Left lung (tissue), 14 donors: ENCODE measurements at places on chromosomes 1 and 21. TPM values are rescaled to one million over a fixed set of nuclear protein-coding genes. Genes with fewer than 3 reads are reported as not detected.

The CIART gene
- 3.4 TPM for total RNA-seq

The TLR5 gene
- total RNA-seq, result 27.6 TPM

The PODN gene
- total RNA-seq, result 48.7 TPM

The ADCY10 gene
- total RNA-seq, result 0.37 TPM

The RSPH1 gene
- 0.73 TPM for total RNA-seq

The RIMS3 gene
- 4.4 TPM for total RNA-seq

The LINGO4 gene
- 0.06 TPM for total RNA-seq

The URB1 gene
- total RNA-seq, result 15.7 TPM

DNA sequence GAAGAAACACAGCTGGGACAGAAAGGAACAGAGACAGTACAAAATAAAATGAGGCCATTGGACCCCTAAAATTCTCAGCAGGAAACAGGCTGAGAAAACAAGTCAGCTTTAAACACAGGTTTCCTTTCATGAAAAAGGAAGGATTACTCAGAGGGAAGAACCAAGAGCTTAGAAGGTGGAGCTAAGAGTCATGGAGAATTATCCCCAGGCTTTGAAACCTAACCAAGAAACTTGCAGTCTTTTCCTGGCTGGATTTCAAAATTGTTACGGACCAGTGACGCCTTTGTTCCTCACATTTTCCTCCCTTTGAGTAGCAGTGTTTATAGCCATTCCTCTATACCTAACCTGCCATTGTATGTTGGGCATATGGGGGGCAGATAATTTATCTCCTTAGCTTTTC is 8.8 kb downstream of the HMGB4 start:
- H3K4me3 ChIP-seq, result no peak overlapping the region
- no peaks in the 10 kb centered on the region for H3K27me3 ChIP-seq
- H3K27ac ChIP-seq, result no peak overlapping the region
- no peak for DNase-seq
- H3K36me3 ChIP-seq, result no peaks in the 10 kb centered on the region
- no peaks in the 10 kb centered on the region for H3K4me1 ChIP-seq

- H3K4me1 ChIP-seq, result no peaks in the 10 kb centered on the region
- no peaks in the 10 kb centered on the region for H3K36me3 ChIP-seq
- no peak for DNase-seq
These were observed 79.3 kb upstream of the DSCAM start for GRCh38 chr21:40926238-40926637.

DNA sequence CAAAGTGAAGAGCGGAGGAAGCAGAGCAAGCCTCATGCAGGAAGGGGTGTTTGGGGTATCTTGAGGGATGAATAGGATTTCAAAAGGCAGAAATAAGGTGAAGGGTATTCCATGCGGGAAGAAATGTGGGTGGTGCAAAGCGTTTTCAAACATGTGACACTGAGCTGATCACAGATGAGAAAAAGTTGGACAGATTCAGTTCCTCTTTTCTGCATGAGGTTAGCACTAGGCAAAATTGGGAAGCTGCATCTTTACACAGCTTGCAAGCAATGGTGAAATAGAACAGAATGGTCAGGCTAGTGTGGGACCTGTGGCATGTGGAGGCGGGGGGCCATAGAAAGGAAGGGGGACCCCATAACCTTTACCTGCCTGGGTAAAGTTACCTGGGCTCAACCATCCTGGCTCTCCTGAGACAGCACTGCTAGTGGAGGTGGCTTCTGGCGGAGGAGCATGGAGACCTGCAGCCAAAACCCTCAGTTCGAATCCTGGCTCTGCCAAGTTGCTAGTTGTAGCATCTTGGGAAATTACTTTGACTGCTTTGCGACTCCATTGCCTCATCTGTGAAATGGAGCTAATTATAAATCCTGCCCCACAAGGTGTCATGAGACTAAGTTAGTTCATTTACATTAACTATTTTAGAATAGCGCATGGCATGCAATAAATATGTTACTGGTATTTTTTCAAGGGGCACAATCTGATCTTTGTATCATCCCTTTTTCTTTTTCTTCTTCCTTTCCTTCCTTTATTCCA is 16.4 kb downstream of the KCNA10 start:
- no peak for DNase-seq
- H3K4me3 ChIP-seq, result no peak overlapping the region

DNA sequence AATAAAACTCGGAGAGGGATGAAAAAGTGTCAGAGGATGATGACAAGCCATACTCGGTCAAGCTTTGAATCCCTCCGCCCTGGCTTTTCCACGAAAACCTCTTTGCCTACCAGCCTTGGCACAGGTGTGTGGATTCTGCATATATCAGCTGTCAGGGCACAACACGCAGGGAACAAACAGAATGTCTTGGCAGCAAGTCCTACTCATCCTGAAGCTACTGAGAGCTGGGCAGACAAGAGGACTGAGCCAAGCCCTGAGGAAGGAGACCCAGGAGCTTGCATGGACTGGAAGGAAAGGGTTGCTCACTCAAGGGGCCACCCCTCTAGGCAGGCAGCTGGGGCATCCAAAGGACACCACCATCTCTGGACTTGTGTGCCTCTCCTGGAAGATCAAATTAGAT is 132.4 kb downstream of the HMGB4 start:
- H3K4me3 ChIP-seq, result no peak overlapping the region
- H3K4me1 ChIP-seq, result no peaks in the 10 kb centered on the region
- DNase-seq, result no peak
- no peaks in the 10 kb centered on the region for H3K36me3 ChIP-seq

GRCh38 chr1:25568090-25568833 is 24.9 kb downstream of the LDLRAP1 start:
- H3K36me3 ChIP-seq, result no peaks in the 10 kb centered on the region
- peaks cover 16% of the 10 kb centered on the region for H3K4me1 ChIP-seq
- H3K27me3 ChIP-seq, result no peaks in the 10 kb centered on the region

GRCh38 chr1:170436928-170437327 is 95.0 kb upstream of the GORAB start:
- H3K4me3 ChIP-seq, result no peak overlapping the region
- H3K27me3 ChIP-seq, result no peaks in the 10 kb centered on the region
- H3K4me1 ChIP-seq, result no peaks in the 10 kb centered on the region
- DNase-seq, result no peak
- H3K27ac ChIP-seq, result no peak overlapping the region

DNA sequence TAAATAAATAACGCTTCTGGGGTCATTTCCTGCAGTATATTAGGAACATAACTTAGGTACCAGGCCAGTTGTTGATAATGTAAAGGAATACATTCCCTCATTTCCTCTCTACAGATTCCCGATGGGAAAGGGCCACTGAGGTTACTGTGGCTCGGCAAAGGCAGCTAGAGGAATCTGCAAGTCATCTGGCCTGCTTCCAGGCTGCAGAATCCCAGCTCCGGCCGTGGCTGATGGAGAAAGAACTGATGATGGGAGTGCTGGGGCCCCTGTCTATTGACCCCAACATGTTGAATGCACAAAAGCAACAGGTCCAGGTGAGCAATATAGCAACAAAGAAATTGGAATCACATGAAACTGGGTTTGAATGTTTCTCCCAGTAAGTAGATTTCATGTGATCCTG is 109.6 kb upstream of the BMP8A start:
- peaks cover 20% of the 10 kb centered on the region for H3K4me1 ChIP-seq
- no peaks in the 10 kb centered on the region for H3K36me3 ChIP-seq
- DNase-seq, result no peak
- H3K27ac ChIP-seq, result no peak overlapping the region

GRCh38 chr1:174152427-174152826 is 6.9 kb upstream of the RABGAP1L start:
- DNase-seq, result no peak
- H3K27me3 ChIP-seq, result no peaks in the 10 kb centered on the region
- H3K36me3 ChIP-seq, result no peaks in the 10 kb centered on the region
- H3K4me3 ChIP-seq, result no peak overlapping the region

DNA sequence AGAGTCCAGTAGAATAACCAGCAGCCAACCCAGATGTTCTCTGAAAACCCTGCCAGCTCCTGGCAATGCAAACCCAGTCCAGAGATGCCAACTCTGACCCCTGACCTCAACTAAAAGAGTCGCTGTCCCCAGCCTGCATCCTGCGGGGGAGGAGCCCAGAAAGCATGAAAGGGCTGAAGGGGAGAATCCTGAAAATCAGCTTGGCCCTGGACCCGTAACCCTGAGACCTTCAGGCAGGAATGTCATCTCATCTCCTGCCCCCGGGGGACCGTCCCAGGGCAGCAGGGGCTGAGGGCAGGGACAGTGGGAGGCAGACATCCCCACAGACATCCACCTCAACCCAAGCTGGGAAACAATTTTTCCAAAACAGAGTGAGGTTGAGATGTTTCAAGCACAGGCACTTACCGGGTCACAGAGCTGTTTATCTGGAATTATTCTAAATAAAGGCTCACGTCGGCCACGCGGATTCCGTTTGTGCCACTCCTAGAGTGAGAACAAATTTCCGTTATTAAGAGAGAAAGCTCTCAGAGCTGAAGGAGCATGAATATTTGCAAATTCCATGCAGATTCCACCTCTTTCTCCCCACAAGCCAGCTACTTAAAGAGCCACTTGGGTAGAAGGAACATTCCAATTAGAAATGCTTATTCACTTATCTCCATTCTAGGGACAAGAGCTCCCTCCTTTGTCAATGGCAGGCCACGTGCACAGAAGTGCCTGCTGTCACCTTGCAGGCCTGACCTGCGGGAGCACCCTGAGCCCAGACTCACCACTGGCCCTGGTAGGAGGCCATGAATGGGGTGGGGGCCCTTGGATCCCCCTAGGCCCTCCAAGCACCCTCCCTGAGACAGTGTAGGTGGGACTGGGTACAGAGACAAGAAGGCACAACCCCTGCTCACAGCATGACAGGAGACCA is 240.1 kb downstream of the NPHP4 start:
- no peak overlapping the region for H3K27ac ChIP-seq
- DNase-seq, result no peak
- no peak overlapping the region for H3K4me3 ChIP-seq
- H3K27me3 ChIP-seq, result no peaks in the 10 kb centered on the region
- H3K4me1 ChIP-seq, result no peaks in the 10 kb centered on the region

- no peak for DNase-seq
- H3K4me1 ChIP-seq, result no peaks in the 10 kb centered on the region
- no peaks in the 10 kb centered on the region for H3K36me3 ChIP-seq
These were observed 26.3 kb downstream of the SYDE2 start for GRCh38 chr1:85174503-85174902.

DNA sequence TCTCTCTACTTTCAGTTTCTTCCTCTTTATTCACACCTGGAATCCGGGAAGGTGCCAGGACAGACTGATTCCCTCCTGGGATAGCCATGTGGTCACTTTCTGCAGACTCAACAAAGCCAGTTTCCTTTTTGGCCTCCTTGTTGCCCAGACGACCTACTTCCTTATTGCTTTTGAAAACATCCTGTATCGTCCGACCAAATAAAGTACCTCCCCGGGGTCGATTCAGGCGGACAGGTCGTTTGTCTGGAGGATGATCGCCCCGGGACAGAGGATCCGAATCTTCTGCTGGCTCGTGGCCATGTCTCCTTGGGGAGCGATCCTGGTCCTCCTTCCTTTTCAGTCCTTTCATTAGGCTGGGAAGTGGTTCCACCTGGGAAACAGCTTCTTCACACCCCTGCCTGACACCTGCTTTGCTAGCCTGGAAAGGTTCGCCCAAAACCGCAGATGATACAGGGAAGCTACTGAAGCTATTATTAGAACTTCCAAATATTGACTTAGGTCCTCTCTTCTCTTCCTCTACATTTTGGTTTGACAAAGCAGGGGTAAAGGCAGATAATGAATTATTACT is 1.2 kb downstream of the MCM3AP start:
- H3K27me3 ChIP-seq, result no peaks in the 10 kb centered on the region
- no peak for DNase-seq
- no peak overlapping the region for H3K27ac ChIP-seq

GRCh38 chr1:151820940-151821339 is 10.7 kb downstream of the RORC start:
- no peaks in the 10 kb centered on the region for H3K36me3 ChIP-seq
- H3K4me3 ChIP-seq, result no peak overlapping the region
- no peak overlapping the region for H3K27ac ChIP-seq

- no peaks in the 10 kb centered on the region for H3K36me3 ChIP-seq
- H3K4me3 ChIP-seq, result no peak overlapping the region
- no peaks in the 10 kb centered on the region for H3K4me1 ChIP-seq
- peaks cover 32% of the 10 kb centered on the region for H3K27me3 ChIP-seq
These were observed 94.0 kb upstream of the WNT4 start for GRCh38 chr1:22236900-22237299.

DNA sequence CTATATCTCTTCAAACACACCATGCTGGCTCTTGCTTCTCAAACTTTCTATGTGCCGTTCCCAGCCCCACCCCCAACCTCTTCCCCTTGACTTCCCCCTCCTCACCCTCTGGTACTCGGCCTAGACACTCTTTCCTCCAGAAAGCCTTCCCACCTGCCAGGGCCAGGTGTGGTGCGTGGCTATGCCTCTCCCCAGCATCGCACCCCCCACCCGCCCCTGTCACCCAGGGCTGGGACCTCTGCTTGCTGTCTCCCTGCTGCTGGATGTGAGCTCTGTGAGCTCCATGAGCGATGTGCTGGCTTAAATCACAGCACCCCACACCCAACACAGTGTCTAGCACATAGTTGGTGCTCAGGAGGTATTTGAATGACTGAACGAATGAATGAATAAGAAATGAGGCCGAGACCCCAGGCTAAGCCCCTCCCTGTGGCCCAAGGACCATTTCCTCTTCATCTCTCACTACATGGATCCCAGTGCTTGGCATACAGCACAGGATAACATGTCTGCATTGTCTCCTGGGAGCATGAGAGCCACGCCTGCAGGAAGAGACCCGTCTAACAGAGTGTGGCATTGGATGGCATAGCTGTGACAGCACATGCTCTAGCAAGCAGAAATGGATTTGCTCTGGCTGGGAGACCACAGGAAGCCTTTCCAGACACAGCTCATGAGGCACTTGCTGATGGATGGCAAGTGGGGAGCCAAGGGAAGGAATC is 19.7 kb downstream of the TNNT2 start:
- no peak for DNase-seq
- H3K4me1 ChIP-seq, result no peaks in the 10 kb centered on the region
- no peak overlapping the region for H3K4me3 ChIP-seq
- no peak overlapping the region for H3K27ac ChIP-seq
- H3K27me3 ChIP-seq, result no peaks in the 10 kb centered on the region

- DNase-seq, result no peak
- no peaks in the 10 kb centered on the region for H3K27me3 ChIP-seq
- H3K27ac ChIP-seq, result no peak overlapping the region
- no peak overlapping the region for H3K4me3 ChIP-seq
These were observed 13.2 kb upstream of the MYOG start for GRCh38 chr1:203098914-203099520.

DNA sequence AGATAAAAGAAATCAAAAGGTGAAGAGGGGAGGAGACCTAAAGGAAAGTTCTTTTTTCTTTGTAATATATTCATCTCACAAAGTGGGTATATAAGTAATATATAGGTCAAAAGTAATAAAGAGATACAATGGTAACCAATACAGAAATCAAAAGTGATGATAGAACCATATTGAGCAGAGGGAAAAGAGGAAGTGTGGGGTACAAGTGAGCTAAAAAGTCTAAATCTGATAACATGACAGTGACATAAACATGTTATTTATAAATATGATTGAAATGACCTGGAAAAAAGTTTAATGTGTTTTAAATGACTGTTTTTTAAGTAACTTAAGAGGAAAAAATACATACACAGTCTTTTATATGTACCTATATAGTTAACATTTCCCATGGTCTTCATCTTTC is 70.5 kb downstream of the MRPL39 start:
- no peak for DNase-seq
- H3K36me3 ChIP-seq, result no peaks in the 10 kb centered on the region
- no peaks in the 10 kb centered on the region for H3K4me1 ChIP-seq
- no peak overlapping the region for H3K4me3 ChIP-seq
- H3K27me3 ChIP-seq, result no peaks in the 10 kb centered on the region
